NCI-H1105 (cell line): ENCODE measurements at places on chromosomes 2 and 18.

GRCh38 chr2:100240386-100240785 lies 81.9 kb downstream of the LONRF2 start:
- no peak for DNase-seq

DNA sequence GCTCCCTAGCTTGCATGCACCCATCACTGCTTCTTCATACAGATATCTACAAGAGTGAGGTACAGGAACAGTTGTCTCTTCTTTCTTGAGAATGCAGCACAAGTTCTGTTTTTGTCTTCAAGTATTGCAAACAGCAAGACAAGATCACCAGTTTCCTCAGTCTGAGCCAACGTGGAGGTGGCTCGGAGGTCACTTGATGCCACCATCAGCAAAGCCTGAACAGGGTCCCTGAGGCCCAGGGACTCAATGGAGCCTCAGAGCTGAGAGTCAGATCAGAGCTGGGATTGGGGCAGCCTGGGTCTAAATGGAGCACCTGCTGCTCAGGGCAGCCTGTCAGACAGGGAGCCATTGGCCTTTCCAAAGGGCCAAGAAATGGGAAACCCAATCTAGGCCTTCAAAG lies 290.7 kb upstream of the ID2 start:
- DNase-seq: no peak

DNA sequence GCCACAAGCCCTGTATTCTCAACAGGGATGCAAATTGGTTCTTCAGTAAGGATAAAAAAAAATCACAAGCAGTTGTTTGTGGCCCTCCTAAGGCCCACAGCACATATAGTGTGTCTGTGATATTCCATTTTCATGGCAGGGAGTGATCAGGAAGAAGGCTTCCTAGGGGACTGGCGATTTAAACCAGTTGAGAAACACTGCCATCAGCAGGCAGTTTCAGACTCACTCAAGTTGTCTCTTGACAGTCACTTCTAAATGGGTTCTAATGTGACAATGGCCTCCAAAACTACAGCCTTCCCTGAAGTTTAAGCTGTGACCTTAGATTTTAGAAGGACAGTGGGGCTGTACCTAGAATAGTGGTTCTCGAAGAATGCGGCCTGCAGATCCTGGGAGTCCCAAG lies 6.0 kb downstream of the CIAO1 start:
- DNase-seq: no peak

- DNase-seq: no peak
These were observed 167.1 kb upstream of the DOK6 start for GRCh38 chr18:69233465-69234054.

- no peak for DNase-seq
These were observed 800.4 kb upstream of the ID2 start for GRCh38 chr2:7881466-7881865.

DNA sequence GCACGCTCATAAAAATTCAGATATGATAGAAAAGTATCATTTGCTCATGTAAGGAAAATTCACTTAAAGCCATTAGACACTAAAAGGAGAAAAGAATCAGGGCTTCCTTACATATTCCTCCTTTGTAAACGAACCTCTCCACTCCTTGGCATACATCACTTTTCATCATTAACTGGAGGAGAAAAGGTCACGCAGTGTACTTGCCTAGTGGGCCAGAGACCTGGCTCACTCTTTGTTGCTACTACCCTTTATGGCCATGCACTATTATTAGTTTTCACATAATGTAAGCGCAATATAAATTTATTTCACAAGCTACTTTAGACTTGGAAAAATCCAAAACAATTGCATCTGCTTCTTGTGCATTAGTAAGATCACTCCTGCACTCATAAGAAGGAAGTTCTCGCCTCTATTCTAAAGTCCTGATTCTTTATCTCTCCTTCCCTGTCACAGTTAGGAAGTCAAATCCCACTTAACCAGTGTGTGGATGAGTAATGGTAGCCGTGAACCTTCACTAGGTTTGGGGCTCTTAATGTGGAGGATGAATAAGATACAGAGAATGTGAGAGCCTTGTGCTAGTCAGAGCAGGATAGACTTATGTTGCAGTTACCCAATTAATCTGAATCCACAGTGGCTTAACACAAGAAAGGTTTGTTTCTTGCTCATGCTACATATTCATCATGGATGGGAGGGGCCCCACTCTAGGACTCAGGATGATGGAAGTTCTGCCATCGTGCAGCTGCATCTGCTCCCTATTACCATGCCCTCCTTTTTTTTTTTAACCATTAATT lies 115.0 kb upstream of the GLS start:
- DNase-seq: no peak

DNA sequence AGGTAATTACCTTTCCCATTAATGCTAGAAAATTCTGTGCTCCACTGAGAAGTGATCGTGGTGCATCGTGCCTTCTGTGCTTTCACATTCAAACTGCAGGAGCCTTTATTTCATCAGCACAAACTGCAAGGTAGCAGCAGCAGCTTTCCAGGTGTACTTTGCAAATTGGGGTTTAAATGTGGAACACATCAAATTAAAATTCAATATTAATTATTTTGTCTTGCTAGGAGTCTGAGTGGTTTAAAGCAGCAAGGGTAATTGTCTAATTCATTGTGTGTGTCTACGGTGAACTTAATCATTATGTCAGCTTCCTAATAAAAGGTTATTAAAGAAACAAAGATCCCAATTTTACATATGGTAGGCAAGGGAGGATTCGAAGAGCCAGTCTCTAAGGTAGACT lies 180.8 kb upstream of the ATP5MC3 start:
- DNase-seq: peak; percentile 50

DNA sequence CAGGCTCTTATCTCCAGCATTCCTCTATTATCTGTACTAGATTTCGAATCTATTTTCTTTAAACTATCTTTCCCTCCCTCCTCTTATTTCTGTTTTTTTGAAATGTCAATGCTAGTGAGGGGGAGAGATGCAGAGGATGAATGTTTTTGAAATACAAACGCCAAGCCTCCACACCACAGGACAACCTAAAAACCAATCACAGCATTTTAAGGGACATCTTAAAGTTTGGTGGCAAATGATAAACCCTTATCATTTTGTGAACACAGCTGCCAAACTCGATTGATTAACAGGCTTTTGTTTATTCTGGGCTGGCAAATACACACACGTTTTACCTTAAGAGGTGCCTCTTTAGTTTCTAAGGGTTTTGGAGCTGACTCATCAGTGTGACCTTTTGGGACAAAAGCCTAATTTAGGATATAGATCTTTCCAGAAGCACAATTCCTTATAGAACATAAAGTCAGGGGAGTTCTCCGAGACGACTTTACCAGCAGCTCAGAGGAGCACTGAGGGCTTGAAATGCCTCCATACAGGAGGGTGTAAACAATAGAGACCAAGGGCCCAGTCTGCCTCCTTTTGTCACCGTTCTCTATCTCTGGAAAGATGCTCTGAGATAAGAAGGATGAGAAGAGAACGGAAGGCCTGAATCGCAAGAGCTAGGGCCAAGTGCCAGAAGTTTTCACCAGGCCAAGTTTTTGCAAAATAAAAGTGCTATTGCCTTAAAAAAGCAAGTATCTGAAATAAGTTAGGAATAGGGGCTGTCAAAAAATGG lies 4.2 kb upstream of the MEIS1 start:
- DNase-seq: no peak

DNA sequence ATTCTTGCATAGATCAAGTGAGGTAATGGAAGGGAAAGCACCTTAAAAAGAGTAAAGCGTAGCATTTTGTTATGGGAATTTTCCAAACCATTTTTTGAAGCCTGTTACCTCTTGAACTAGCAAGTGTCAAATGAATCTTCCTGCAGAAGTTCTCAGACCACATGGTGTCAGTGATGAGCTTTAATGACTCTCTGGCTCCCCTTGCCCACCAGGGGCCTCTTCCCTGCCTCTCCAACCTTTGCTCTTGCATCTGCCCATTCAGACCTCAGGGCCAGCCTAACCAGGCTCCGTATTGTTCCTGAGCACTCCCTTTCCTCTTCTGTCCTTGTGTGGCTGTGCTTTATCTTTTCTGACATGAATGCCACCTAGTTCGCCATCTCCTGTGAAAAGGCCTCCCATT lies 155.9 kb downstream of the DIS3L2 start:
- no peak for DNase-seq

GRCh38 chr2:69734854-69735544 lies 6.9 kb upstream of the ANXA4 start:
- no peak for DNase-seq

DNA sequence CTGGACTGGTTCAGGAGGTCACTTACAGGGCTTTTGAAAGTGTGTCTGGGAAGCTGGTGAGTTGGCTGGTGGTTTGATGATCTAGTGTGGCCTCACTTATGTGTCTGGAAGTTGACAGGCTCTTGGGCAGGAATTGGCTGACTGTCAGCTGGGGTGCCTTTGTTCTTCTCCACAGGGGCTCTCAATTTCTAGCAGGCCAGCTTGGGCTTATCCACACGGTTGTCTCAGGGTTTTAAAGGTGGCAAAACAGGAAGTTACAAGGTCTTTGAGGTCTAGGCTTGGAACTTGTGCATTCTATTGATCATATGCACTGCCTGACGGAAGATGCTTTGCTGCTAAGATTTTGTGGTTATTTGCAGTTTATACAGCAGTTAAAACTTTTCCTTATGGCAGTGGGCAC lies 52.0 kb upstream of the CELF4 start:
- DNase-seq: no peak

- no peak for DNase-seq
These were observed 36.6 kb upstream of the METAP1D start for GRCh38 chr2:171963198-171963597.

DNA sequence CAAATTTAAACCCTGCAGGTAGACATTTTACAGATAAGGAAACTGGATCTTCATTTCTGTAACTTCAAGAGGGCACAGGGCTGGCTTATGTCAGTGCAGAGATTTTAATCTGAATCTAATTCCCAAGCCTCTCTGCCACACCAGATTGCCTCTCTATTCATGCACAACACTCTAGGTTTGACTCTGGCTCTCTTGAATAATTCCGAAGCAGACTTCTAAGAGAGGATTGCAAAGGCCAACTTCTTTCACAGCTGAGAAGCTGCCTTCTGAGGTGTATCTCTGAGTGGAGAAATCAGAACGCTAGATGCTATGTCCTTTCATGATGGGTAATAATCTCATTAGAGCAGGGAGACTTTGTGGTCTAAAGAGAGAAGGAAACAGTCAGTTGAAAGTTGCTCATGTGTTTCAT lies 20.1 kb upstream of the MGAT5 start:
- no peak for DNase-seq

DNA sequence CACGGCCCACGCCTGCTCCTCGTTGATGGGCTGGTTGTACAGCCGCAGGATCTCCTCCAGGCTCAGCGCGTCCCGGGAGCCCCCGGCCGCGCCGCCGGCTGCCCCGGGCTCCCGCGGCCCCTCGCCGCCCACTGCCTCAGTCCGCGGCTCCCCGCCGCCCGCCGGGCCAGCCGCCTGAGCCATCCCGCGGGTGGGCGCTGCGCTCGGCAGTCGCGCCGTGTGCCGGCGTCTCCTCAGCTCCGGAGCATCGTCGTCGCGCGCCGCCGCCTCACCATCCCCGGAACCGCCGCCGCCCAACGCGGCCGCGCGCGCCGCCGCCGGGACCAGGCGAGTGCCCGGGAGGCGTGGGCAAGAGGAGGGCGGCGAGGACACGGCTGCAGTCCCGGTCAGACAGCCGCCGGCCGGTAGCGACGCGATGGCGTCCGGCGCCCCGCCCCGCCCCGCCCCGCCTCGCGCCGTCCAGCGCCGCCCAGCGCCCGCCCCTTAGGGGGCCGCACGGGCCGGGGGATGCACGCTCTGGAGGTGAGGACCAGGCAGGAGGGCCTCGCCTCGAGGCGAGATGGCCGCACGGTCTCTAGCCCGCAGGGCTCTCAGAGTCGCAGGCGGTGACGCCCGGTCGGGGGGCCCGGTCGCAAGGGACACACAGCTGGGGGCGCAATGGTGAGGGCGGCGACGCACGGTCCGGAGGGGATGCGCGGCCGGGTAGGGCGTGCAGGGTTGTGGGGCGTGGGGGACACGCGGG lies at the start of gene SPIRE1:
TSS of gene SPIRE1 (minus strand) at position 424 of the 742 bp plus-strand sequence. CDS start at position 183, 241 bp downstream.
- peak; percentile 70 for DNase-seq

GRCh38 chr18:79748321-79749180 lies 49.2 kb upstream of the KCNG2 start:
- DNase-seq: no peak

- DNase-seq: no peak
These were observed 542.6 kb upstream of the SYT4 start for GRCh38 chr18:43819873-43820272.

DNA sequence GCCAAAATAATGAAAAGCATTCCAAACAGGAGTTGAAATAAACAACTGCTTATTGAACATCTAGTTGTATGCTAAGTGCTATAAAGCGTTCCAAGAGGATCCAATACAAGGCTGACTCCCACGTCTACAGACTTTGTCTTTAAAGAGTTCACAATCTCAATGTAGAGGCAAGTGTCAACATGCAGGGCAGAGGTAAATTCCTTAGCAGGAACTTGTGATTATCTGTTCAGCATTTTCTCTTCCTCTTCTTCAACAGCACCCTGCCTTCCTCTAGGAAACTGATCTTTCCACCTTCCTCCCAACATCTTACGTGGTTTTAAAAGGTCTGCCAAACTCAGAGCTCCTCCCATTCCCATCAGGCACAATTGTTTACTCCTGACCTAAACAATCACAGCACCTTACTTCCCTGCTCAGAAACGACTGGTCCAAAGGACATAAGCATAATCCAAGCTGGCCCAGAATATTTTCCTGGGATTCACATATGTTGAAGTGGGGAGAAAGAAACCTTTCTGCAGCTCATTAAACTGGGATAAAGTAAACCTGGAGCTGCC lies 83.9 kb downstream of the ITSN2 start:
- DNase-seq: no peak

- DNase-seq: no peak
These were observed 156.4 kb downstream of the SLC39A10 start for GRCh38 chr2:195813421-195813820.

- DNase-seq: no peak
These were observed 36.0 kb downstream of the BCL11A start for GRCh38 chr2:60517446-60517845.

DNA sequence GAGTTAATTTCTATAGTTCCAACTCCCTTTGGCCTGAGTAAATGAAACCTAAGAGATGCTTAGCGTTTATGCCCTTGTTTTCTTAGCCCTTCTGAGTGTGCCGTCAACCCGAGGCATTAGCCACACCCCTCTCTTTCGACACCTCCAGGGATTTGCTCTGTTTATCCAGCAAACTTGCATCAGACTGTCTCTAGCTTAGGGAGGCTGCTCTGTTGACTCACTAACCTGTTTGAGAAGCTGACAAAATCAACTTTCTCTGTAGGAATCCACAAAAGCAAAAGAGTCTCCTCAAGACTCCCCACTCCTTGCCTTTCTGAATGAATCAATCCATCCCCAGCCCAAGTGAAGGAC lies 317.6 kb downstream of the TNS1 start:
- DNase-seq: no peak

- DNase-seq: no peak
These were observed 1.7 kb upstream of the AQP12A start for GRCh38 chr2:240689975-240690374.

GRCh38 chr18:57895182-57895581 lies 92.1 kb upstream of the ATP8B1 start:
- DNase-seq: no peak

- DNase-seq: no peak
These were observed 22.0 kb upstream of the MAP4K4 start for GRCh38 chr2:101675512-101675911.
